ENCODE measurements at places on chromosomes 3 and 15.

GRCh38 chr15:83848315-83849050, 194.6 kb downstream of the ADAMTSL3 start:
- peak; percentile 71 for DNase-seq

DNA sequence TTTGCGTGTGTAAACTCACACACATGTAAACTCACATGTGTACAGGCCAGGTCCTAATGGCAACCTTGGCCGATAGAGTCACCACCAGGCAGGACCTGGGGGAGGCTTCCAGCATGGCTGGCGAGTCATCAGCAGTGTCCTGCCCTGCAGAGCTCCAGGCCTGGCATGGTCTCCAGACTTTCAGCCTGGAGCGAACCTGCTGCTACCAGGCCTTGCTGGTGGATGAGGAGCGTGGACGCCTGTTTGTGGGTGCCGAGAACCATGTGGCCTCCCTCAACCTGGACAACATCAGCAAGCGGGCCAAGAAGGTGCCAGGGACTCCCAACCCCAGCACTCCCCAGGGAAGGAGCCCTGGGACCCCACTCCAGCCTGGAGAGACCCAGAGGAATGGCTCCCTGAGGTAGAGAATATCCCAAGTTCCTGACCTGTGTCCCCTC, 1.0 kb downstream of the SEMA3B start:
- no peak for DNase-seq

DNA sequence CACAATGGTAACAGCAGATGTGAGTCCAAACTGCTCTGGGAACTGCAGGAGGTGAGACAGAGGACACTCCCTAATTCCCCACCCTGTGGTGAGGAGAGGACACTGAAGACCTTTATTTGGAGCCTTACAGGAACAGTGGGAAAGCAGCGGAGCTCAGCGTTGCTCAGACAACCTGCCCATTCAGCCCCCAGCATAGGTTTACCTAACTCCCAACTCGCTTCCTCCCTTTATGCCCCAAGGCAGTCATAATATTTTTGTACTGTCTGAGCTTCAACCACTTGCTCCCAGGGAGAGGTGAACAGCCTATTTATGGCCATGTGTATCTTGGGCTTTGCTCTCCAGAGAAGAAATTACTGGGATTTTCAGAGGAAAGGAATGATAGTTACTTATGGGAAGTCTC, 34.1 kb downstream of the SHC4 start:
- DNase-seq = no peak

GRCh38 chr15:81043935-81044575, 43.3 kb downstream of the TLNRD1 start:
- DNase-seq = no peak

- DNase-seq = no peak
Observed at GRCh38 chr3:141105828-141106628, 54.9 kb downstream of the SPSB4 start.

DNA sequence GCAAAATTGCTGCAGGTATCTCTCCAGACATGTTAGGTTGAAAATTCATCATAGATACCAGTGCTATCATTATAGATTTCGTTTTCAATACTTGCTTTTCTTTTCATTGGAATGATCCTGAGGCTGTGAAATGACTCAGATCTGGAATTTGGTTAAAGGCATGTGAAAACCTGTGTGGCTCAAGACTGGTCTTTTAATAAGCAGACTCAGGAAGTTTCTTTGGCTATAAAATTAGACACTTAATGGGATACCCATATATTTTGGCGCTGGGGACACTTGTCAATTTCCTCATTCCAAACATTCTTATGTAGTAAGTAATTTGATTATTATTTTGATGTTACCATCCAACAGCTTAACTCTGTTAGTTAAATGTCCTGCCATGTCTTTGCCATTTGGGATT, 1041.1 kb upstream of the GBE1 start:
- no peak for DNase-seq

GRCh38 chr15:93759629-93760028, 471.7 kb upstream of the MCTP2 start:
- no peak for DNase-seq

GRCh38 chr3:36524560-36524959, 144.3 kb downstream of the STAC start:
- no peak for DNase-seq

DNA sequence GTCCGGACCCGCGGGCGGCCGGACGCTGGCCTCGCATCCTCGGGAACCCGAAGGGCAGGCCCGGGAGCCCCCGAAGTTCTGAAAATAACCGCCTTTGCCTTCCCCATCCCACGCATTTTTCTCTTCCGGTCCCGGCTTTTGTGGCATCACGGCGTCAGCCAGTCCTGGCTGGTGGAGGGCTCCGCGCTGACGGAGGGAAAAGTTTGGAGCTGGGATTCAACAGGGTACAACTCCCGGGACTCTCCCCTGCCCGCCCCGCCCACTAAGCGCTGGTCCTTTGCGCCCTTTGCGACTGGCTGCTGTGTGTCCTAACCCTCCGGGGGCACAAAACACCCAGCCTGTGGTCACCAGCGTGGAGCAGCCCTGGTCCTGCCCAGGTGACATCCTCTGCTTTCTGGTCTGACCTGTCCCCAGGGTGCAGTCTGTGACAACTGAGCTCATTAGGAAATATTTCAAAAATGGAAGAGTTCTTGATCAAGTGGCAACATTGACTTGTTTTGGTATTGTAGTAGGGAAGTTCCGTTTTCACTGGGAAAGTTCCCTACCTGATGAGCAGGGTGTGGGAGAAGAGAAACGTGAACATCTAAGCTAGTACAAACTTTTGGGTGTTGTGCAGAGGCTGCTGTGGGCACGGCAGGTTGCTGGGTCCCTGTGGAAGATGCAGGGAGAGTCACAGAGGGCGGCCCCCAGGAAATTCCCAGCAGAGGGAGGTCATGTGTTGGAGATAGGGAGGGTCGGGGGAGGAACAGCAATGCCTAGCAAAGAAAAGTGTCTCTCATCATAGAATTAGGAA, 775 bp downstream of the ARNT2 start:
- no peak for DNase-seq

DNA sequence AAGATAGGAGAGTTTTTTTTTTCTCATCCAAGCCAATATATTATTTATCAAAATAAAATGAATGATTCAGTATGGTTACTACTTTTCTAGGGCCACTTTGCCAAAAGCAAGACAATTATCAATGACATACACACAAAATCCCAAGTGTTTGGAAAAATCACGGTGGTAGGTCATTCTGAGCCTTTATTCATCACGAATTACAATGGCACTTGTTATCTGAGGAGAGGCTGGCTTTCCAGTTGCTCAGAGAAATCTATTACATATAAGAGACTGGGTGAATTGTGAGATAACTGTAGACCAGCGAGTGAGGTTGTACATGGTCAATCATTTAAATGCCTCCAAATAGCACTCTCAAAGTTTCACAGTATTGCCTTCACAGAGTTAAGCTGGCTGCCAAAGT, 20.4 kb upstream of the FGF12 start:
- DNase-seq = no peak

- no peak for DNase-seq
Observed at GRCh38 chr3:63245726-63246241, 32.3 kb upstream of the SYNPR start.

DNA sequence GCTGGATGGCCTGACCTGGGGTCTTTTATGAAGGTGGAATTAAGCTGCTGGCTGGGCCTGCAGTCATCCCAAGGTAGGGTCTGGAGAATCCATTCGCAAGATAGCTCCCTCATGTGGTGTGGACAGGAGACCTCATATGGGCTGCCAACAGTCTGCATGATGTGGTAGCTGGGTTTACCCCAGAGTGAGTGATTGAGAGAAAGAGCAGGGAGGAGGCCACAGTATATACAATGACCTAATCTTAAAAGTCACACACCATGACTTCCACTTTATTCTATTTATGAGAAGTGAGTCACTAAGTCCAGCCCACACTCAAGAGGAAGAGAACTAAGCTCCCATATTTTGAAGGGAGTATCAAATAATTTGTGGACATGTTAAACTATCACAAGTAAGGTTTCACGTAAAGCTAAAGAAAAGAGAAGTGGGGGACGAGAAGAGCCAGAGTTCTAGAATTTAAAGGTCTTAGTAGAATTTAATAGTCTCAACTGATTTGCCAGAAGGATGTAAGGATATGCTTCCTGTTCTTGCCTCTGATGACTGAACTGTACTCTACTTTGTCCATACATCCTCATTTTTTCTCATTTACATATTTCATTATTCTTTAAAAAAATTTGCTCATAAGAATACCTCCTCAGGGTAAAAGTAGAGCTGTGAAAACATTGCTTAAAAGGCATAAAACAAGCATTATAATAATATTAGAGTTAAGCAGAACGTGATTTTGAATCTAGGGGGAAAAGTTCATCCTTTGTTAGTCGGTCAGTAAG, 184.4 kb downstream of the PEX5L start:
- no peak for DNase-seq

- DNase-seq = no peak
Observed at GRCh38 chr3:188825901-188826300, 345.9 kb upstream of the TPRG1 start.

DNA sequence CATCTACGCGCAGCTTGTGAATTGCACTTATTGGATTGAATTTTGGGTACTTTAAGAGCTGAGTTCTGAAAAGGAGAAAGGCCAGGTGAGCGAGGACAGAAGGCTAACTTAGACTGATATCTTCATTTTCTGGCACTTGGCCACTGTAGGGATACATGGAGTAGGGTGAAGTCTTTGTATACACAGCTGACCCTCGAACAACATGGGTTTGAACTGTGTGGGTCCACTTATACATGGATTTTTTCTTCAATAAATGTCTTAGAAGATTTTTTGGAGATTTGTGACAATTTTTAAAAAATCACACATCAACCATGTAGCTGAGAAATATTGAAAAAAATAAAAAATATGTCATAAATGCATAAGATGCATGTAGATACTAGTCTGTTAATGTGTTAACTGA, 18.3 kb downstream of the PTPRG start:
- no peak for DNase-seq

DNA sequence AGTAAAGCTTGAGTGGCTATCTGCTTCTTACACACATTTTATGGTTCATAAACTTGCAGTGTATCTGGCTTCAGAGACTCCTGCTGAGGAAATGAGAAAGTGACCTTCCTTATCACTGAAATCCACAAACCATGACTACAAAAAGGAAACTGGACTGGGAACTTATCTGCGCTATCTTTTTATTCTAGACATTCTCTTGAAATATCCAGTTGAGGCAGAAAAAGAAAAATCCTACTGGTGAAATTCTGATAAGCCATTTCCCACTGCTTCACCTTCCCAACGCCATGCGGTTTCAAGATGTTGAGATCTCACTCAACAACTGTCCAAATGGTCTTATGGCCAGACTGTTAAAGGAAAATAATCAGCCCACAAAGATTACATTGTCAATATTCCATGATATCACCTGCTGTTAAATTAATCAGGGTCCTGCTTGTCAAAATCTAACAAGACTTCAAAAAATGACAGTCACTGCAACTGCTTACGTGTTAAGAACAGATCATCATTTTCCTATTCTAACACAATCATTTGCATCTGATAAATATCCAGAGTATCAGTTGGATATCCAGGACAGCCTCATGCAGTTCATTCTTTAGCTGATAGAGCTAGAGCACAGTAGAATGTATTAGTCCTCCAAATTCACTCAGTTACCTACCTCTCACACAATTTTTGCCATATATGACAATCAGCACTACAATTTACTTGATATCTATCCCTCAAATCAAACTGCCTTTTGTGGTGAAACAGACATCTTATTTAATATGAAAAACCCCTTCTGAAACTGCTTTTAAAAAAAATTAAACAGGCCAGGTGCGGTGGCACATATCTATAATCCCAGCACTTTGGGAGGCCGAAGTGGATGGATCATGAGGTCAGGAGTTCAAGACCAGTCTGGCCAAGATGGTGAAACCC, 538.1 kb downstream of the MAGI1 start:
- DNase-seq = no peak

DNA sequence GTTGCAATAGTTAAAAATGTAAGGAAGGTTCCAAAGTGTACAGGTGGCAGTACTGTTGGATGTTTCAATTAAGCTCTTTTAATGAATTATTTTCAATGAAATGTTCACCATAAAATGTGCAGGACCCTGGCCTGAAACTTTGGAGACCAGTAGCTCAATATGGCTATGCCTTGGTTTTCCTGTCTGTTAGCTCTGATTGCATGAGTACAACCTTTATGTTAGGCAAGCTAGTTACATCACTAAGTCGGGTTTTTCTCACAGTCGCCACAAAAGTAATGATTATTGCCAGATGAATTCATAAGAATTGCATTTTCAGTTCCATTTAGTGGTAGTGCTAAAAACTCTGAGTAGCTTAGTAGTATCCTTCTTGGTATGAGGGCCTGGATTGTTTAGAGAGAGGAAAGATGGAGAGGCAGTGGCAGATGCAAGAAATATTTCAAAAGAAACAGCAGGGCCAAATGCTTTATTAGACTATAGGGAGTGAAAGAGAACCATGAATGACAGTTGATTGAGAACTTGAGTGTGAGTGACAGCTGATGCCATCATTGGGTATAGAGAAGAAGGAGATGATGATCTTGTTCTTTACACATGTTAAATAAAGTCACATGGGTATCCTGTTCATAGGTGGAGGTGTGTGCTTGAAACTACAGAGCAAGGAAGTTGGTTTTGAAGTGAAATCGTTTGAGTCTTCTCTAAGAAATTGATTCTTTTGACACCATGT, 109.5 kb downstream of the AKAP13 start:
- no peak for DNase-seq

DNA sequence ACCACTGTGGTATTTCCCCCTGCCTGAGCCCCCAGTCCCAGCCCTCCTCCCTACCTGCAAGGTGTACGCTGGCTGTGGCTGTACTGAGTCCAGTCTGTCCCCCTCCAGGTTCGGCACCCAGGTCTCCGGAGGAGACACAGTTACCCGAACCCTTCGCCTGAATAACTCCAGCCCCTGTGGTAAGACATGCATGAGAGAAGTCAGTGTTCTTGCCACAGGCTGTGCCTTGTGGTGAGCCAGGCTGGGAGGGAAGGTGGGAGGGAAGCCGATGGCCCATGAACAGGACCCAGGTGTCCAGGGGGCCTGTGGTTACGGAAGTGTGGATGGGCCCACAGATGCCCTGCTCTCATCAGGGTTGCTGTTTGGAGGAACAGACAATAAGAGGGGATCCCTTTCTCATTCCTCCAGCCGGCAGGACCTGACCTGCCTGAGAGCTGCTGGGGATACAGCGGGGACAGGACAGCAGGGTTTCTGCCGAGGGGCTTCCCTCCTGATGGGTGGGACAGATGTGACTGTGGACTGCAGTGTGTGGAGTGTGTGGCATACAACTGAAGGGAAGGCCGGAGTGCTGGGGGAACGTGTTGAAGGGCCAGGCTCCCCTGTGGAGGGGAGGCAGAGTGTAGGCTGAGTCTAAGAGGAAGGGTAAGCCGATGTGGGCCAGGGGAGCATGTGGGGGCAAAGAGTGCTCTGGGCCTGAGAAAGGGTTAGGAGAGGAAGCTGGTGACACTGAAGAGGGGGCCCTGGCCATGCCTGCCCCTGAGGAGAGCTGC, 21.9 kb downstream of the ACAA1 start:
- DNase-seq = no peak

All from AG09319 (cell line).